Activated CD4-positive, alpha-beta memory T cell treated with anti-CD3 and anti-CD28 coated beads for 36 hours (primary cell): ENCODE measurements at places on chromosomes 3 and 15.

DNA sequence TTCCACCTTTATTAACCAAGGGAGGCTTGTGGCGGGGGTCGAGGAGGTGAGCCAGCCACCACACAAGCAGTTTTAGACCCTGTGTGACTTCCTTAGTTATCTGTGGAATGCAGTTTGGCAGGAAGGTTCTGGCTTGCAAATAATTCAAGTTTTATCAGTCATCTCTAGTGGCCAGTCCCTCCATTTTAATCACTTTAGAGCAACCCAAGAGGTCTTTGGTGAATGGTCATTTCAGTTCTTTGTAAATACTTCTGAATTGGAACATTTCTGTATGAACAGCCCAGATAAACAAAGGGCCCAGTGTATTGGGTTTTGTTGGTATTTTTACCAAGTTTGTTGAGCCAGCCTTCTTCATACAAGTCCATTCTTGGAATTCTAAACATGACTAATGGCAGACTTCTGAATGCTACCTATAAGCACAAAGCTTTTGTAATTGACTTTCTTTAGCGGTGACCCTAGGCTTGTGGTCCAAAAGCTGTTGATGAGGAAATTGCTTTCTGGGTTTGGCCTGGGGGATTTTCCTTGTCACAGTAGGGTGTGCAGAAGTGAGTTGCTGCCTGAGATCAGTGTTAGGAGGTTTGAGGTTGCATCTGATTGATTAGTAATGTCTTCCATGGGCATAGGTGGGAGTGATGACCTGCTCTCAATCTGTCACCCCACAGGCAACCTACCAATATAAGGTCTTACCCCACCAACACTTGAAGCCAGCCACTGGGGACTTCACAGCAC lies 193.3 kb upstream of the TOPAZ1 start:
- no peaks in the 10 kb centered on the region for H3K4me1 ChIP-seq
- H3K27ac ChIP-seq = no peak overlapping the region
- no peak for DNase-seq
- no peak overlapping the region for H3K4me3 ChIP-seq
- no peaks in the 10 kb centered on the region for H3K36me3 ChIP-seq

- no peaks in the 10 kb centered on the region for H3K36me3 ChIP-seq
- H3K27me3 ChIP-seq = no peaks in the 10 kb centered on the region
- H3K4me3 ChIP-seq = no peak overlapping the region
- H3K27ac ChIP-seq = no peak overlapping the region
- no peak for DNase-seq
- no peaks in the 10 kb centered on the region for H3K4me1 ChIP-seq
Observed at GRCh38 chr3:64798316-64798715, 110.5 kb upstream of the ADAMTS9 start.

DNA sequence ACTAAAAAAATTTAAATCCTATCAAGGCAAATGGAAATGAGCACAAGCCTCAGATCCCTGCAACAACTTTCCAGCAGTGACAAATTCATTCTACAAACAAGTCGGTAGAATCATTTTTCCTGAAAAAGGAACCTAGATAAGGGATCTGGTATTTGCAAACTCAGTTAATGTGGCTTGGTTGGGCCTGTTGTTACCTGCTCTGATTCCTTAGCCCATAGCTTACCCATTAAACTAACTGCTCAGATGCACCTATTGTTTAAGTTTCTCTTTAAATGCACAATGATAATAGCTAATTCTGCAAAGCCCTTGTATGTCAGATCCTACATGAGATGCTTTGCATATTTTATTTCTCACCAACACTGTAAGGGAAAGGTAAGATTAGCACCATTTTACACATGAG lies 377.4 kb upstream of the RGMA start:
- H3K27me3 ChIP-seq = peaks cover under 1% of the 10 kb centered on the region
- H3K36me3 ChIP-seq = no peaks in the 10 kb centered on the region
- H3K4me3 ChIP-seq = no peak overlapping the region
- no peak overlapping the region for H3K27ac ChIP-seq

- no peak for DNase-seq
- no peaks in the 10 kb centered on the region for H3K36me3 ChIP-seq
- peaks cover 15% of the 10 kb centered on the region for H3K4me1 ChIP-seq
- no peak overlapping the region for H3K4me3 ChIP-seq
- peaks cover 13% of the 10 kb centered on the region for H3K27me3 ChIP-seq
Observed at GRCh38 chr3:43632269-43632733, 10.5 kb upstream of the ANO10 start.

DNA sequence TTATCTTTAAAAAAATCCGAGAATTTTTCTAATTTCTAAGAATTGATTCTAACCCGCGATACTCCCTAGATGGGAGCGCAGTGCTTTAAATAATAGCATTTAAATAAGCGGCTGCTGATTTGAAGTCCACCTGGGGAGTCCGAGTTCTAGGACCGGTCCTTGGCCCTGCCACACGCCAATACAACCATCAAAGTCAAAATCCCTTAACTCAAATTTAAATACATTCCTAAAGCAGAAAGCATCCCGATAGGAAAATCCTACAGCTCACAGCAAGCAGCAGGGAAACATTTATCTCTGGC lies 508 bp upstream of the ECT2 start:
- peak overlapping the region; percentile 87 for H3K27ac ChIP-seq
- peaks cover 22% of the 10 kb centered on the region for H3K4me1 ChIP-seq
- peak overlapping the region; percentile 87 for H3K4me3 ChIP-seq
- H3K27me3 ChIP-seq = peaks cover 1% of the 10 kb centered on the region
- DNase-seq = no peak

- peaks cover 8% of the 10 kb centered on the region for H3K4me1 ChIP-seq
- H3K36me3 ChIP-seq = no peaks in the 10 kb centered on the region
- no peaks in the 10 kb centered on the region for H3K27me3 ChIP-seq
- H3K4me3 ChIP-seq = no peak overlapping the region
Observed at GRCh38 chr3:188594139-188594538, 440.2 kb downstream of the LPP start.

- no peak for DNase-seq
- H3K4me3 ChIP-seq = no peak overlapping the region
- no peaks in the 10 kb centered on the region for H3K36me3 ChIP-seq
- peaks cover 6% of the 10 kb centered on the region for H3K4me1 ChIP-seq
- peaks cover 9% of the 10 kb centered on the region for H3K27me3 ChIP-seq
Observed at GRCh38 chr3:125191256-125191655, 21.3 kb downstream of the SLC12A8 start.

GRCh38 chr3:13594146-13594545 lies 45.2 kb downstream of the FBLN2 start:
- no peaks in the 10 kb centered on the region for H3K4me1 ChIP-seq
- H3K36me3 ChIP-seq = no peaks in the 10 kb centered on the region
- H3K4me3 ChIP-seq = no peak overlapping the region
- peaks cover 10% of the 10 kb centered on the region for H3K27me3 ChIP-seq
- no peak for DNase-seq

DNA sequence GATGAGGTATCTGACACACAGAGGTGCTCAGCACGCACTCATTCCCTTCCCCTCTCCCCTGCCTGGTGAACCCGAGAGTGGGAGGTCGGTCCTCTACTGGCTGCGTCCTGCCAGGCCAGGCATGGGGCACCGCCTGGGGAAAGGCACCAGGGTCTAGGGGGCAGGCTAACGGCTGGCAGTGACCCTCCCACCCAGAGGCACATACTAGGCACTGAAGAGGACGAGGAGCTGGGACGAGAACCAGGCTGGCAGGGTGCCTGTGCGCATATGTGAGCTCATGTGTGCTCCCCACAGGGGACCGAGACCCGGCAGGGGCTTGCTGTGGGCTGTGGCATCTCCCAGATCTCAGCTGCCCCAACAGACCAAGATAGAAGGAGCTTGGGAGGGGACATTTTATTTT lies 86.7 kb downstream of the IQSEC1 start:
- peaks cover 61% of the 10 kb centered on the region for H3K4me1 ChIP-seq
- H3K36me3 ChIP-seq = no peaks in the 10 kb centered on the region
- no peak overlapping the region for H3K27ac ChIP-seq
- H3K27me3 ChIP-seq = no peaks in the 10 kb centered on the region
- no peak for DNase-seq

DNA sequence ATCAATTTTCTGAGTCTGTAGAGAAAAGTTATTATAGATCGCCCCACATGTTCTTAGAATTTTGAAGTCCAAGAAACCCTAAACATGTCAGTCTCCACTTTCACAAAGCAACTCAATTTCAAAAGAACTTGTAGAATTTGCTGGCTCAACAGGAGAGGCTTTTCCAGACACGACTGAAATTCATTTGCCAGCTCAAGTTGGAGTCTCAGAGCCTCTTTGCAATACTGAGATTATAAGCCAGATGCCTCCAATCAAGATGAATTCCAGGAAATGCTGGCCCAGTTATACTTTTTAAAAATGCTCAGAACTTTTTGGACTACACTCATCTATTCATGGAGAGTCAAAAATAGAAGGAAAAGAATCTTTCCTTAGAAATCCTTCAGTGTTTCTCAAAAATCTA lies 56.9 kb upstream of the NLGN1 start:
- no peaks in the 10 kb centered on the region for H3K27me3 ChIP-seq
- H3K36me3 ChIP-seq = no peaks in the 10 kb centered on the region
- no peak for DNase-seq
- no peak overlapping the region for H3K4me3 ChIP-seq
- no peaks in the 10 kb centered on the region for H3K4me1 ChIP-seq

DNA sequence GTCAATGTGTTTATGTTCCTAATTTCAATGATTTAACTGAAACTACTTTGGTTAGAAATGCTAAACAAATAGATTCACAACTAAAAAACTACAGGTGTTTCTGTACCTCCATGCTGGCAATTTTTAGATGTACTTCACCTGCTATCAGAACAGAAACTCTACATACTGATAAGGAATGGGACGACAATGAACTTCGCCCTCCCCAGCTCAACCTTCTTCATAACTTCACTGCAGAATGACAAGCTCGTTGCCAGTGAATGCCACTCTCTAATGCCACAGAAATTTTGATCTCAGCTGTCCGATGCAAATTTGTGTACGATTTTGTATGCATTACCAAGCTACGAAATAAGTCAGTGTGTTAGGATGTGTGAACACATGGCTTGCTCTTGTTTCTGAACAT lies 133.4 kb downstream of the FOXP1 start:
- peak overlapping the region; percentile 4 for H3K27ac ChIP-seq
- no peaks in the 10 kb centered on the region for H3K36me3 ChIP-seq
- no peak overlapping the region for H3K4me3 ChIP-seq
- H3K27me3 ChIP-seq = no peaks in the 10 kb centered on the region
- H3K4me1 ChIP-seq = peaks cover 89% of the 10 kb centered on the region

- no peak overlapping the region for H3K27ac ChIP-seq
- no peaks in the 10 kb centered on the region for H3K4me1 ChIP-seq
- peaks cover 2% of the 10 kb centered on the region for H3K27me3 ChIP-seq
- DNase-seq = no peak
- H3K4me3 ChIP-seq = no peak overlapping the region
Observed at GRCh38 chr3:29515451-29515850, 234.6 kb downstream of the RBMS3 start.

DNA sequence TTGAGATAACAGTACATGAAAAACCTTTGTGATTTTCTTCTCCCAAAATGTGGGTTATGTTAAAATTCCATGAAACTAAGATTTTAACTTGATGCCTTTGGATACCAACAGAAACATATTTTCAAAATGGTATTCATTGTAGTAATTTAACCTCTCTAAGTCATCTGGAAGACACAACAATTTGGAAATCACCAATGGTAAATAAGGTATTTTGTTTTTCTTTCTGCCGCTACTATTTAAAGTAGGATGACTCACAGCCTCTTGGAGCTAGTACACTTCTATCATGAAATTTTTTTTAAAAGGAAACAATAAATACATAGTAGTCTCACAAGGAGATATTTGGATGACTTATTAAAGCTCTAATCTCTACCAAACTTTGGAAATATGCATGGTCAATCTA lies 291.6 kb upstream of the VEPH1 start:
- no peaks in the 10 kb centered on the region for H3K4me1 ChIP-seq
- no peaks in the 10 kb centered on the region for H3K27me3 ChIP-seq
- DNase-seq = no peak
- no peak overlapping the region for H3K4me3 ChIP-seq
- no peak overlapping the region for H3K27ac ChIP-seq
- no peaks in the 10 kb centered on the region for H3K36me3 ChIP-seq

DNA sequence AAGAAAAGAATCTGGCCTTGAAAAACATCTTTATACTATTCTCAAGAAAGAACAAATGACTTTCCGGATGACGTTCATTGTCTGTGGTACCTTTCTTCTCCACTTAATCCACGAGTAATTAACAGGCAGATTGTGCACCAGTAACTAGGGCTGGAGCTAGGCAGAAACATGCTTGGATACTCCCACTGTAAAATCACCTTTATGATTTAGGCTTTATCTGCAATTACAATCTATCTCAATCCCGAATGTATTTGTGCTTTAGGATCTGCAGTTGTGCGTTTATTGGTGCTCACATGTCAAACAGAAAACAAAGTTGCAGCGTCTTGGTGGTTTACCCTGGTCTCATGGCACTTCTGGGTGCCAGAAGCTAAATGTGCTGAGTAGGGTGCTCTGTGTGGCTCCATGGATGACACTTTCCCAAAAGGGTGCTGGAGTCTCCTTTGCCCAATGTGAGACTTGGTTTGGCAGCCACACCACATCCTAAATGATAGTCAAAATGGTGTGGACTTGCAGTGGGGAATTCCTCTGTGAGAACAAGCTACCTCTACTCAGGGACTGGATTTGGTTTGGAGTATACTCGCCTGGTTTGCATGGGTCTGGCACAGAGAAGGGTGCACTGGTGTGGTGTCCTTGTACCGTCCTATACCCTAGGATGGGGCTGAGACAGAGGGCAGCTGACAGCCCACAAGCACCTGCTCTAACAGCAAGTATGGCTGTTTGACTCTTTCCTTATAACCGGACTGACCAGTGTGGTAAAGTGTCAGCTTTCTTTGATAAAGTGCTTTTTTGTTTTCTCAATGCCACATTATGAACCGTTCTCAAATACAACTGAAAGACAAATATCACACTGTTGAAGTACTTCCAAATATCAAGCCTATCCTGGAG lies 7.7 kb downstream of the SERP1 start:
- H3K27me3 ChIP-seq = no peaks in the 10 kb centered on the region
- H3K36me3 ChIP-seq = peaks cover 17% of the 10 kb centered on the region
- no peak overlapping the region for H3K4me3 ChIP-seq
- H3K27ac ChIP-seq = no peak overlapping the region

- H3K4me1 ChIP-seq = no peaks in the 10 kb centered on the region
- no peaks in the 10 kb centered on the region for H3K27me3 ChIP-seq
- DNase-seq = no peak
- H3K4me3 ChIP-seq = no peak overlapping the region
- no peak overlapping the region for H3K27ac ChIP-seq
- H3K36me3 ChIP-seq = no peaks in the 10 kb centered on the region
Observed at GRCh38 chr3:67154429-67154828, 156.3 kb downstream of the KBTBD8 start.

- H3K4me1 ChIP-seq = no peaks in the 10 kb centered on the region
- DNase-seq = no peak
- no peak overlapping the region for H3K27ac ChIP-seq
- no peaks in the 10 kb centered on the region for H3K36me3 ChIP-seq
Observed at GRCh38 chr3:99126316-99126715, 224.8 kb upstream of the DCBLD2 start.

DNA sequence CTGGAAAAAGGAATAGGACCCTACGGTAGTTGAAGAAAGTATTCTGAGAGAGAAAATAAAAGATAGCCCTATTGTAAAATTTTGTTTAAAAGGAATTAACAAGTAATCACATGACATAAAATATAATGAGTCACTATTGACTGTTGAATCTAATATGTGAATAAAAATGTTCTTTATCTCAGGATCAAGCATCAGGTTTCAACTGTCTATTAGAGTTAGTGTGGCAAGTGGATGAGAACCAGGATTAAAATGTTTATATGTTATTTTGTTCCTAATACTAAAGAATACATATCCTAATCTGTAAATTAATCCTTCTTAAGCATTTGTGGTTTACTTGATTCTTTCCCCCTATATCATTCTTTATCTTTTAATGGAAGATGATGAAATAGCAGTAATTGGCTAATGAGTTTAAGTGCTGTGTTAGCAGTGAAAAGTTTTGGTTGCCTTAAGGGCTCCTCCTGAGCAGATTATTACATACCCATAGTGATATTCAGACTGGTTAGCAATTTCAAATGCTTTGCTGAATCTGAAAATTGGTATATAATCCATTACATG lies 101.8 kb upstream of the BCHE start:
- DNase-seq = no peak
- no peak overlapping the region for H3K27ac ChIP-seq
- no peaks in the 10 kb centered on the region for H3K27me3 ChIP-seq
- H3K4me1 ChIP-seq = no peaks in the 10 kb centered on the region
- no peaks in the 10 kb centered on the region for H3K36me3 ChIP-seq
